Stimulated activated effector memory CD8-positive, alpha-beta T cell treated with anti-CD3 and anti-CD28 coated beads, Interleukin-12 subunit alpha, Interleukin-12 subunit beta, amount 100 ng/mL, for 72 hours (primary cell): ENCODE measurements at places on chromosomes 3 and 15.

DNA sequence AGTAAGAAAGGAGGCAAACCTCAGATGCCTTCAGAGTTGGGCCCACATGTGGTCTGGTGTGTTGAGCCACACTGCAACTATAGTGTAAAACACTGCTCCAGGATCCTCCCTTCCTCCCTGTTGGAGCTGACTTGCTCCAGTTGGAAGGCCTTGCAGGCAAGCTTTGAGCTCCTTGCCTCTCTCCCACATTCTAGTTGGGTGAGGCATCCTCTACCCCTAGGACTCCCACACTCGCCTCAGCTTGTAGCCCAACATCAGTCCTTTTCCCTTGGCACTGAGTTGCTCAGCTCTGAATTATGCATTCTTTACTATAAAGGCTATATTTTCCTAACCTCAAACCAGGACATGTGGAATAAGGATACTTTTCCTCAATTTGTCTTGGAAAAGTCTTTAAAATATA is 143.9 kb downstream of the NECTIN3 start:
- no peak for DNase-seq

DNA sequence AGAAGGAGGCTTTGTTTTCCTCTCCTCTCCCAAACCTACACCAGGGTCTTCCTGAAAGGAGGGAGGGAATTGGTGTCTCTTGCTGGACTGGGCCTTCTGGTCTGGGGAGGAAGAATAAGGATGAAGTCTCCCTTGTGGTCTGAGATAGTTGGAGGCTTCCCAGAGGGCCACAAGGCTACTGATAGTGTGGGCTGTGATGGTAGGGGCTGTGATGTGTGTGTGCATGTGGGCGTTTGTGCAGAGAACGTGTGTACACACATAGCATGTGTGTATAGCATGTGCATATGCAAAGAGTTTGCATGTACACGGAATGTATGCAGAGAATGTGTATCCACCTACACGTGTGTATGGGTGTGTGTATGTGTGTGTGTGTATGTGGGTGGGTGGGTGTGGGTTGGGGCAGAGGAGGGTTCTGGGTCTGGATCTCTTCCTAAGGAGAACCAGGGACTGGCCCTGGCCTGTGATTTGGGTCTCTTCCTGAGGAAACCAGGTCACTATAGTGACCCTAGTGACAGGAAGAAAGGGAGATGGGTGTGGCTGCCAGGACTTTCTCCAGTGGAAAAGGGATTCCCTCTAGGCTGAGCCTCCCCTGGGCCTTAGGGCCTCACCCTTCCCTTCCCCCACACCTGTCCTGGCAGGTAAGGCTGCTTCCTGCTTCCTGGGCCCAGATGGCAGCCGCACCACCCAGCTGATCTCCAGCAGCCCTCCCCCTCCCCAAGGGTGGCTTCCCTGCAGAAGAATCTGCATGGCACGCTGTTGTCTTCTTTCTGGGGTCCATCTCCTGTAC is 1.7 kb downstream of the FLNB start:
- DNase-seq = no peak

DNA sequence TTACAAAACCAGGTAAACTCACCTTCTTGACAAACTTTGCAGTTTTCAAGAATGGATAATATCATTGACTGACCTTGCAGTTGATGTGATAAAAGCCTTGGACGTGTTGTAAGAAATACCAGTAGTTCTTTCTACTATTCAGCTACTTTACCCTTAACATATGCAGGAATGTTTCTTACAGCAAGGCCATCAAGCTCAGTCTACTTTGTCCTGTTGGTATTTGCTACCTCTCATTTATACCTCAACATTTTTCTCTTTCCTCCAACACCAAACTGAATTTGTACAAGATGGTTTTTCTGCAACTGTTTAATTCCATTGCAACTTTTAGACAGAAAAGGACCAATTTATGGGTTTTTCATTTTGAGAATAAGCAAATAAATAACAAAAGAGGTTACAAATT is 147.4 kb upstream of the BCHE start:
- no peak for DNase-seq

- no peak for DNase-seq
Measured at GRCh38 chr3:184679056-184679816, 32.6 kb downstream of the MAGEF1 start.

DNA sequence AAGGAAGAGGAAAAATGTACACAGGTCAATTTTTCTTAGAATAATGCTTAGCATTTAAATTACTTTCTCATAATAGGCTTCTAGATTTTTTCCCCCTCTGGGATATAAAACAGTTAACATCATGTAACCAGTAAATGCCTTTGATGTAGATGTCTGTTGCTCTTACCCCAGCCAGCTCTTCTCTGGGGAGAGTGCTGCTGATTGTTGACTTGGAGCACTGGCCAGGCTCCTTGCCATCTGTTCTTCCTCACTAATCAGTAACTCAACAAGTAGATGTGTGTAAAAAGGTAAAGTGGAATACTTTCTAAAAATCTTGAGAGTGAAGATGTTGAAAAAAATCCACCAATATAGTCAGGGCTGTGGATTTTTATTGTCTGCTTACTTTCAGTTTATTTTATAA is 42.2 kb downstream of the RIOX2 start:
- DNase-seq = no peak

DNA sequence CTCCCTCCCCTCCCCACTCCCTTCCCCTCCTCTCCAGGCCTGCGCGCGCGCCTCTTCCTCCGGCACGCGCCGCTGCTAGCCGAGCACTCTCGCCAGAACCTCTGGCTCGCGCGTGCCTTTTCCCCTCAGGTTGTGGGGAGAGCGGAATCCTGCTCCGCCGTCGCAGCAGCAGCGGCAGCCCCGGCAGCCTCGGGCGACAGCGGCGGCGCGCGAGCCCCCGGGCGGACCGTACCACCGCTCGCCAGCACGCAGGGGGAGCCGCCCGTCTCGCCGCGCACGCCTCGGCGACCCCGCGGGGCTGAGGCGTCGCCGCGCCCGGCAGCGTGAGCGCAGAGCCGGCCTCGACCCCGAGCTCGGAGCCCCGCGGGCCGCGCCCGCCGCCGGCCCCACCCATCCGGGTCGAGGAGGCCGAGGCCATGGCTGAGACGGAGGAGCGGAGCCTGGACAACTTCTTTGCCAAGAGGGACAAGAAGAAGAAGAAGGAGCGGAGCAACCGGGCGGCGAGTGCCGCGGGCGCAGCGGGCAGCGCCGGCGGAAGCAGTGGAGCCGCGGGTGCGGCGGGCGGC is at the start of gene CDV3:
CDV3 (plus strand) TSS at position 58 of the 566 bp plus-strand sequence; CDS start at position 417, 359 bp downstream.
- no peak for DNase-seq

DNA sequence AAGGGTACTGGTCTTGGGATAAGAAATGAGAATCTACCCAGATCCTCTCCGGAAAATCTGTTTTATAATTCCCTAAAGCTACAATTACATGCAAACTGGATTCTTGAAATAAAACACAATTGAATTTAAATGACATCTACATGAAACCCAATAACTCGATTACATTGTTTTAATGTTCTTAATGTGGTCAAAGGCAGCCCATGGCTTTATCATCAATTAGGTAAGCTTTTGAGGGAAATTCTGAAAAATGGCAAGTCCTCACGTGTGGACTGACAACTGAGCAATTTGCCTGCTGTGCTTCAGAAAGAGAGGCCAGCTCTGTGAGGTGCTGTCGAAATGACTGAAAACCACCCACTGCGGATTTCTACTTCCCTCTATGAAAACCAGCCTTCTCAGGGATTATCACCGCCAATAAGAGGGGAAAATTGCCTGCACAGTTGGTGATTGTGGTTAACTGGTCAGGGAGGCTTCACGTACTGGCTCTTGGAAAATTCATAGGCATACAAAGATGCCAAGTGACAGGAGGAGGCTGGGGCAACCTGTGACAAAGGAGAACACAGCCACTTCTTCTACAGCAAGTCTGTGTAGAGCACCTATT is 200.8 kb upstream of the SLCO3A1 start:
- no peak for DNase-seq

- no peak for DNase-seq
Measured at GRCh38 chr3:77707281-77707680, 667.4 kb downstream of the ROBO2 start.

DNA sequence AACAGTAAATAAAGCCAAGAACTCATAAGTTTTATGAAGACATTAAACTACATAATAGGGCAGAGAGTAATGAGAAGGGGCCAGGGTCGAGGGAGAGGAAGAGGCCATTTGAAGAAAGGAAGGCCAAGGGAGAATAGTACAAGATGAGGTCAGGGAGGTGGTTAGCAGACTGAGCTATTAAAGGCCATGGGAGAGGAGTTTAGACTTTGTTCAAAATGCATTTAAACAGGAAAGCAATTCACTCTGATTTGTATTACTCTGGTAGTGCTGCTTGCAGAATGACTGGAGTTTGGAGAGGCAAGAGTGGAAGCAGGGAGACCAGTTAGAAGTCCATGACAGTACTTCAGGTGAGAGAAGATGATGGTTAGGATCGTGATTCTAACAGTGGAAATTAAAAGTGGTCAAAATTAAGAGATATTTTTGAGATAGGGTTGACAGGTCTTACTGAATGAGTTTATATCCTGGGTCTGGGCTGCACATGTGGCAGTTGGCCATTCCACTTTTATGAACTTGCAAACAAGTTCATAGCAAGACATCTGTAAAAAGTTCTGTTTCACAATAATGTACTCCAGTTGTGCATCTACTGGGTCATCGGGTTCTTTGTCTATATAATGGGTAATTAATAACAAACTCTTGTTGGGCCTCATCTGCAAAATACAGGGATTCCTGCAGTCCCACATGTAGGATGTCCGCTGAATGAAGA is 16.3 kb downstream of the PPP2R3A start:
- no peak for DNase-seq

- DNase-seq = no peak
Measured at GRCh38 chr3:168398371-168399025, 302.8 kb upstream of the GOLIM4 start.
